ENCODE measurements at places on chromosomes 7 and 10.
A peak's percentile ranks its signal among the peaks of the same experiment; 100 is the strongest.

DNA sequence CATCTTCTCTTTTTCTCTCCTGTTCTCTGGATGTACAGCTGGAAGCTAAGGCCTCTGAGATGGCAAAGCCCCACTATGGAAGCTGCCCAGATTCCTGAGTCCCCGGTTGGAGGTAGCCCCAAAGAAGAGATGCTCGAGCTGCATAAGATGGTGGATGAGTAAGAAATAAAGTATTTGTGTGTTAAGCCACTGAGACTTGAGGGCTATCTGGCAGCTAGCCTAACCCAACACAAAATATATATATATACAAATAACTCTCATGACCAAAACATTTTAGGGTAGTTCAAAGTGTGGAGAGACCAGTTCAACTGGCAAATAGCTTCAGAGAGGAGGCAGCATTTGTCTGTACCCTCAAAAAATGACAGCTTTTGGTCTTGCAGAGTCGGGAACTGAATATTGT is 72.4 kb upstream of the PDE1C start:
- no peak for DNase-seq

GRCh38 chr7:1285556-1286301 is 53.1 kb downstream of the UNCX start:
- DNase-seq: no peak

DNA sequence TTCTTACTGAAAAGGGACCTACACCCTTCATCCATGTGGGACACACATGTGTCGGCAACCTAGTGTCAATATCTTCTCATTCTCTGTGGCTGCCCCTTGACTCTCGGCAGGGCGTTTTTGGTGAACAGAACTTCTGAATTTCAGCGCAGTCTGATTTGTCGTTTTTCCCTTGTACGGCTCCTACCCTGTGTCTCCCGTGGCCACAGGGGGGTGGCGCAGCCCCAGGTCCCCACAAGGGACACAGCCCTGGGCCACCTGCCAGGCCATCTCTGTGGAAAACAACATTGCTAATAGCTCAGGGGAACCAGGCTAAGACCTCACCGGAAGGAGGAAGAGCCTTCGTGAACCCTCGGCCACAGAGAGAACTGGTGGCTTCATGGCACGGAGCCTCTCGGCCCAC is 53.1 kb upstream of the NKX6-2 start:
- DNase-seq: no peak

GRCh38 chr7:48158404-48158803 is 12.9 kb upstream of the ABCA13 start:
- no peak for DNase-seq

DNA sequence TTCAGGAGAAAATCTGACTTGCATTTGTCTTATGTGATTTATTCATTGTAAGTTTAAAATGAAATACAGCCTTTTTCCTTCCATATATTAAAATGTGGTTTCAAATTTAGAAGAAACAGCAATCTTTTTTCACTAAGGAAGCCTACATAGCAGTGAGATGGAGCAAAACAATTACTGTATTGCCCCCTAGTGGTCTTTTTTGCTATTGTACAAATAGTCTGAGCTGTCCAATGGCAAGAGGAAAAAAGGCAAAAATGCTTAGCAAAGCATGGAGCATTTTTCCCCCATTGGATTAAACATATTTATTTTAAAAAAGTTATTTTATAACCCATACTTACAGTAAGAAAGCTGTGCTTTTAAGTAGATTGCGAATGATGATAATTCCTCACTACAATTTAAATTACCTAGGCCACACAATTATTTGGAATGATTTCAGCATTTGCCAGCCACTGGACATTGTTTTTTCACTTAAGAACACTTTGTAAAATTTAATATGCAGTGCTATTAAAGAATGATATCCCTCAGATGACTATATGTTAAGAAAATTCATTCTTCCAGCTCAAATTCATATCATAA is 119.5 kb downstream of the CPED1 start:
- DNase-seq: peak; percentile 79

DNA sequence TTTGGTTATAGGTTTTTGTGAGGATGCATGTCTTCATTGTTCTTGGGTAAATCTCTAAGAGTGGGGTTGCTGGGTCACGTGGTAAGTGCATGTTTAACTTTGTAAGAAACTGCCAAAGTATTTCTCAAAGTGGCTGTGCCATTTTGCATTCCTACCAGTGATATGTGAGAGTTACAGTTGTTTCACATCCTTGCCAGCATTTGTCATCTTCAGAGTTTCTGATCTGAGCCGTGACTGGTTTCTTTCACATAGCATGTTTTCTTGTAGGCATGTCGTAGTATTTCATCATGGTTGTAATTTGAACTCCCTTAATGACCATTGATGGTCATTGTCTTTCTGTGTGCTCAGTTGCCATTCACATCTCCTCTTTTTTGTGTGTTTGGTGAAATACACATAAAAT is 286.0 kb downstream of the RNLS start:
- no peak for DNase-seq

GRCh38 chr10:14236341-14236740 is 94.4 kb downstream of the FRMD4A start:
- DNase-seq: no peak

- DNase-seq: no peak
Measured at GRCh38 chr7:157544226-157544625, 207.4 kb downstream of the DNAJB6 start.

GRCh38 chr7:79452495-79453265 is 787 bp downstream of the MAGI2 start:
- no peak for DNase-seq

DNA sequence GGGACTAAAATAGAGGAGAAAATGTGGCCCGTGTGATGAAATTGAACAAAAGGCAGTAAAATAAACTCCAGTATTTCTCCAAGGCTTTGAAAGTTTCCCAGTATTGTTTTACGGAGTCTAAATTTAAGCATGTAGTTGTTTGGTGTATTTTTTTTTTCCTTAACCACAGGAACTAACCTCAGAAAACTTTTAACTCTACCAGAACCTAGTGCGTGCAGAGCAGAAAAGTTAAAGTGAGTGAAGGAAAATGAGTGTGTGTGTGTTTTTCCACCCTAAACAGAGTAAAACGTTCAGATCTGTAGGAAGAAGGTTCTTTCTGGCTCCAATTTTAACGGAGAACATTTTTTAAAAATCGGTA is 812 bp downstream of the PROSER2 start:
- DNase-seq: peak; percentile 9

GRCh38 chr10:26881600-26882331 is 21.0 kb upstream of the ABI1 start:
- DNase-seq: peak; percentile 73

GRCh38 chr7:92461027-92462003 is 14.0 kb downstream of the GATAD1 start:
- DNase-seq: peak; percentile 72

DNA sequence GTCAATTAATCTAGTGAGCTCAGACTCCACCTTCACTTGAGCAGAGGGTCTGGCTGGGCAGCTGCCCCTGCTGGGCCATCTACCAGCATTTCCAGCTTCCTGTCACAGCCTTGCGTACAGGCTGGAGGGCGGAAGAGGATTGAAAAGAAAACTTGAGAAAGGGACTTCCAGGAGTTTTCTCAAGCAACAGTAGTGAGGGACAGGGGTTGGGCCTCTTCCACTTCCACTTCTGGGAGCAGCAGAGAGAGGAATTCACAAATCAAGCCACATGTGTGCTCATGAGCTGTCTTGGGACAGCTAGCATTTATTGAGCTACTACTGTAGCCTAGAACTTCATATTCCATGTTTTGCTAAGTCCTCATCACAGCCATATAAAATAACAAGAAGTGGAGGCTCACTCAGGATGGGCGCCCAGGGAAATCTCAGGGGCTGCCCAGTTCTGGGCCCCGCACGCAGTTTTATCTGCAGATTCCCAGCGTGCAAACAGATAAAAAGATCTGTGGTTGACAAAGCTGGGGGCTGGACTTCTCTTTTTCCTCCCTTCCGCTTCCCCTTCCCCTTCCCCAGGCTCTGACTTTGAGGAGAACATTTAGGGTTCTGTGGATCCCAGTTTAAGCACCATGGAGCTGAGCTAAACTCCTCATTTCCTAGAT is 135.8 kb downstream of the RGS10 start:
- no peak for DNase-seq

- no peak for DNase-seq
Measured at GRCh38 chr10:57979956-57980355, 287.7 kb downstream of the IPMK start.
